ENCODE measurements at places on chromosomes 4 and X.

- DNase-seq, result no peak
Observed at GRCh38 chr4:152041295-152041694, 280.5 kb upstream of the GATB start.

- DNase-seq, result no peak
Observed at GRCh38 chr4:110480031-110480549, 4.1 kb downstream of the ENPEP start.

GRCh38 chrX:133373386-133374079 is 41.8 kb downstream of the GPC4 start:
- DNase-seq, result no peak

DNA sequence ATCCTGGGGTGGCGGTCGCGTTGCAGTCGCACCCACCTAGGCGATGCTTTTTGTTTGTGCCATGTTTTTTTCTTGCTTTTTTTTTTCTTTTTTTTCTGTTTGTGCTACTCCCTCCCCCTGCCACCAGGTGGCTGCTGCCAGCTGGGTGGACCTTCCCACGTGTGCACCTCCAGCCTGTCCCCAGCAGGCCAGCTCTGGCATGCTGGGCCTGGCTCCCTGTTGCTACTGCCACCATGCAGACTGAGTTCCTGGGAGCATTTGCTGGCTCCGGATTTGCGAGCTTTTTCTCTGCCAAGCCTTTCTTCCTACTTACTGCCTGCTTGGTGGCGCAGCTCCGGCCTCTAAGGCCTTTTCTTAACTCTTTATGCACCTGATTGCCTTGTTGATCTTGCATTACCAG is 161.2 kb upstream of the WDFY3 start:
- DNase-seq, result no peak

DNA sequence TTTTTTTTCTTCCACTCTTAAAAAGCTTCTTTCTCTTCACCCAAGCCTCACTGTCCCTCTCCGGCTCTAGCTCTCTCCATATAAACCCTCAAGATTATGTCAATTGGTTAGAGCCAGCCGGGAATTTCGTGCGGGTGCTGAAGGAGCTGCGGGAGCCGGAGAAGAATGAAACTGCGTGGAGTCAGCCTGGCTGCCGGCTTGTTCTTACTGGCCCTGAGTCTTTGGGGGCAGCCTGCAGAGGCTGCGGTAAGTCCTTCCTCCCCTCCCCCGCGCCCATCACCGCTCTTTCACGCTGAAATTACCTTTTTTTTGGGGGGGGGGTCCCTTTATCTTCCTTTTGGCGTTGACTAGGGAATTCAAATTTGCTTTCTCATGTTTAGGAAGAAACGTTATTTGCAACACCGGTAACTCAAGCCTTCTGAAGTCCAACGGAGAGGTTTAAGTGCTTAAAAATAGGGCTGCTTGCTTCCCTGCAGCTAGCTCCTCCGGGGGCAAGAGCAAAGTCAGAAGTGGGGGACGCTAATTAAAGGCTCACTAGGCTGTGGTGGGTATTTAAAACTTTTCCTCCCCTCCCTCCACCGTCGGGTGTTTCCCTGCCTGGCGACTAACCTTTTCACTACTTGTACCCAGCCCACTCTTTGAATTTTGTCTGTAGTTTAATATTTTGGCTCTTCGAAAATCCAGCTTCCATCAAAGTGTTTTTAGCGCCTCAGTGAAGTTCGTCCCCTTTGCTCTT is 491 bp downstream of the COL4A5 start:
- DNase-seq, result no peak

- DNase-seq, result no peak
Observed at GRCh38 chr4:62797221-62797620, 1597.1 kb downstream of the ADGRL3 start.

GRCh38 chr4:29770627-29771026 is 949.5 kb upstream of the PCDH7 start:
- DNase-seq, result no peak

DNA sequence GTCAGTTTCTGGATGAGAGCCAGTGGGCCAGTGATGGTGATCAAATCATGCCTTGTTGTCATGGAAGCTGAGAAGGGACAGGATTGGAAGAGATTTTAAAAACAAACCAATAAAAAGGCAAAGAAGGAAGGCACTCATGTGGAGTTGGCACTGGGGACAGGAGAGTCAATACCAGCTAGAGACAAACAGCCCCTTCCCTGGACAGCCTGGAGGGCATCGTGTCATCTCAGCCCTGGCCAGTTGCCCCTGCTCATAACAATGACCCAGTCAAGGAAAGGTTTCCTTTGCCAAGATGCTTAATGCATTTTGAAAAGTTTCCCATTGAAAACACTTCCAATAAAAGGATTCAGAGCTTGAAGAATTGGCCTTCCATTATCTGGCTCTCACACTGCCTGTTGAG is 55.5 kb downstream of the SCML1 start:
- no peak for DNase-seq

- peak; percentile 41 for DNase-seq
Observed at GRCh38 chrX:2500091-2500802, 529 bp downstream of the DHRSX start.

DNA sequence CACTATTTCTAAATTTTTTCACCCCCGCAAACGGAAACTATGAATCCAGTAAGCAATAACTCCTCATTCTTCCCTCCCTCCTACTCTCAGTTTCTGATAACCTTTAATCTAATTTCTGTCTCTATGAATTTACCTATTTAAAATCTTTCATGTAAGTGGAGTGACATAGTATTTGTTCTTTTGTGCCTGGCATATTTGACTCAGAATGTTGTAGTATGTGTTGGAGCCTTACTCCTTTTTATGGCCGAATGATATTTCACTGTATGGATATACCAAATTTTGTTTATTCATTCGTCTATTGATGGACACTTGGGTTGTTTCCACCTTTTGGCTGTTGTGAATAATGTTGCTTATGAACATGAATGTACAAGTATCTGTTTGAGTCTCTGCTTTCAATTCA is 61.1 kb upstream of the C1GALT1C1 start:
- DNase-seq, result no peak

- no peak for DNase-seq
Observed at GRCh38 chrX:77426811-77427210, 20.4 kb upstream of the FGF16 start.

- peak; percentile 14 for DNase-seq
Observed at GRCh38 chrX:17046478-17047097, 100.1 kb downstream of the REPS2 start.

- no peak for DNase-seq
Observed at GRCh38 chrX:68999931-69000330, 165.3 kb downstream of the PJA1 start.

- no peak for DNase-seq
Observed at GRCh38 chr4:24003926-24004325, 114.1 kb upstream of the PPARGC1A start.
